ENCODE measurements at places on chromosomes 6 and 20.
A peak's percentile ranks its signal among the peaks of the same experiment; 100 is the strongest.

DNA sequence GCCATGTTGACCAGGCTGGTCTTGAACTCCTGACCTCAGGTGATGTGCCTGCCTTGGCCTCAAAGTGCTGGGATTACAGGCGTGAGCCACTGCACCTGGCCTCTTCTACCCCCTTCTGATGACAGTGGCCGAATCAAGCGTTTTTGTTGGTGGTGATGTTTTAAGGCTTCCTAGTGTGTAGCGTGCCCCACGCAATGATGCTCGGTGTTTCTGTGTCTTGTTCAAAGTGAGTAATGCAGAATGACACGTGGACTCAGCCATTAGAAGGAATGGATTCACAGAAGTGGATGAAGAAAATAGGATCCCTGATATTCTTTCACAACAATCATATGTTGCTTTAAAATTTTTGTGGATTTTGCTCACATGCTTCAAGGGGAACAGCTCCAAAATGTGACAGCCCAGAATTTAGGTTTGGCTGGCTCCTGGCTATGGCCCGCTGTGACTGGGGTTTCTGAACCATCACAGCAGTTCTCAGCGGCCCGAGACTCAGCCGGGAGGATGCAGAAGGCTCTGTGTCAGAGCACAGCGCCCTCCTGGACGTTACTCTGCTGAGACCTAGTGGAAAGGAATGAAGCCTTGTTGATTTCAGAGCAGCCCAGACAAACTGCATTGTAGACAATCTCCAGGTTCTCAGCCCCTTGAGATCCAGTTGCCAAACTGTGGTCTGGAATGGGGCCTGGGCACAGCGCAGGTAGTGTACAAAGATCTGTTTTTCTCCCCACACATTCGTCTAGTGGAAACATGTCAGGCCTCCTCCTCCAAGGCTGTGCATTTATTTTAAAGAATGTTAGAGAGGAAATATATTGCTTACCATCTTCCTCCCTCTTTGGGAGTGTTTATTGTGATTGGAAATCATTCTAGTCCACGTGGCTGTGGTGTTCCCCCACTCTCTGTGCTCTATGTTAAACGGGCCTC is 57.6 kb upstream of the TIAM2 start:
- H3K36me3 ChIP-seq, result no peaks in the 10 kb centered on the region
- H3K4me3 ChIP-seq, result no peak overlapping the region
- DNase-seq, result no peak
- no peaks in the 10 kb centered on the region for H3K27me3 ChIP-seq

- no peak overlapping the region for H3K4me3 ChIP-seq
- no peaks in the 10 kb centered on the region for H3K4me1 ChIP-seq
- no peak overlapping the region for H3K27ac ChIP-seq
- H3K27me3 ChIP-seq, result no peaks in the 10 kb centered on the region
- DNase-seq, result no peak
Observed at GRCh38 chr6:147861696-147862095, 353.2 kb downstream of the SAMD5 start.

GRCh38 chr6:25401711-25402110 is 122.5 kb downstream of the CARMIL1 start:
- peaks cover 10% of the 10 kb centered on the region for H3K27me3 ChIP-seq
- peaks cover 20% of the 10 kb centered on the region for H3K4me1 ChIP-seq
- no peak overlapping the region for H3K27ac ChIP-seq
- no peak overlapping the region for H3K4me3 ChIP-seq
- no peak for DNase-seq

DNA sequence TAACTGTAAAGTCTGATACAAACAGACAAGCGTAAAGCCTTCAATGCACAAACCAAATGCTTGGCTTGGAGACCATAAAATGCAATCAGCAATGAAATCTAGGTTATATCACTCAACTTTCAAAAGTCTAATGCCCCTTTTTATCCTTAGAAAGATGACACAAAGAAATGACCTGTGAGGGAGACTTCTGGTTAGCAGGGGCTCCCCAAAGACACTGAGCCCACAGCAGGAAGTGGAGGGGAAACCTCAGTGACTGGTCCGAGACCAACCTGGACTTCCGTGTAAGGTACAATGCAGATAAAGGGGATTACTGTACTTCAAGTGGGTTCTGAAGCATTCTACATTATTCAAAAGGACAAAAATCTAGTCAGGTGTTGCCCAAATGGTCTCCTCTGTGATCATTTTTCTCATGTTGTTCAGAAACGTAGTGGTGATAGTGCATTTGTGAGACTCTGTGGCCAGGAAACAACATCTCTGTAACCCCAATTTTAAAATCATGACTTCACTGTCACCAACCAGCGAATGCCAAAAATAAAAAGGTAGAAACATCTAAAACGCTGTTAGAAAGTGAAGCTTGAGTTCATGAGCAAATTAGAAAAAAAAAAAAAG is 88.2 kb downstream of the HIVEP2 start:
- DNase-seq, result peak; percentile 38
- H3K4me3 ChIP-seq, result no peak overlapping the region
- H3K36me3 ChIP-seq, result no peaks in the 10 kb centered on the region
- no peaks in the 10 kb centered on the region for H3K27me3 ChIP-seq

GRCh38 chr6:166553563-166554271 is 32.8 kb downstream of the RAMACL start:
- no peak overlapping the region for H3K27ac ChIP-seq
- no peak for DNase-seq
- no peaks in the 10 kb centered on the region for H3K36me3 ChIP-seq
- peaks cover 6% of the 10 kb centered on the region for H3K4me1 ChIP-seq
- H3K27me3 ChIP-seq, result no peaks in the 10 kb centered on the region

- H3K27me3 ChIP-seq, result peaks cover 10% of the 10 kb centered on the region
- H3K4me3 ChIP-seq, result no peak overlapping the region
- no peaks in the 10 kb centered on the region for H3K4me1 ChIP-seq
- H3K36me3 ChIP-seq, result no peaks in the 10 kb centered on the region
- H3K27ac ChIP-seq, result no peak overlapping the region
Observed at GRCh38 chr6:133761706-133762105, 127.2 kb upstream of the TCF21 start.

GRCh38 chr6:112401083-112401482 is 54.0 kb downstream of the RFPL4B start:
- H3K4me3 ChIP-seq, result no peak overlapping the region
- no peaks in the 10 kb centered on the region for H3K27me3 ChIP-seq
- no peak overlapping the region for H3K27ac ChIP-seq
- H3K4me1 ChIP-seq, result no peaks in the 10 kb centered on the region
- no peaks in the 10 kb centered on the region for H3K36me3 ChIP-seq
- DNase-seq, result no peak

DNA sequence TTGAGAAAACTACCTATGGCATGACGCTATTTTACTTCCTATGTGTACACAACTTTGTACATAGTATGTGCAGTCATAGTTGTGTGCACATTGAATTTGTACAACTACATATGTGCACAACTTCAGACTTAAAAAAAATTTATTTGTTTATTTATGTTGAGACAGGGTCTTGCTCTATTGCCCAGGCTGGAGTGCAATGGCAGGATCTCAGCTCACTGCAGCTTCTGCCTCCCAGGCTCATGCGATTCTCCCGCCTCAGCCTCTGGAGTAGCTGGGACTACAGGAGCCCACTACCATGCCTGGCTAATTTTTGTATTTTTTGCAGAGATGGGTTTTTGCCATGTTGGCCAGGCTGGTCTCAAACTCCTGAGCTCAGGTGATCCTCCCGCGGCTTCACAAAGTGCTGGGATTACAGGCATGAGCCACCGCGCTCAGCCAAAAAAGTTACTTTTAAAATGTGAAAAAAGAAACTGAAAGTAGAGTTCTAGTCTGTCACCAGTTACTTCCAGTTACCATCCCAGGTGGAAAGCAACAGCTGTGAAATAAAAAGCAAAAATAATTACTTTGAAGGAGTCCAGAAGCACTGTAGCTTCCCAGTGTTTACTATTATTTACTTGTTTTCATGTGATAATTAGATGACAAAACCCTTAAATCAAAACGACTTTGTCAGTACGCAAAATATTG is 1.7 kb upstream of the ZKSCAN8 start:
- DNase-seq, result no peak
- H3K36me3 ChIP-seq, result peaks cover 8% of the 10 kb centered on the region
- peaks cover 71% of the 10 kb centered on the region for H3K4me1 ChIP-seq
- H3K27me3 ChIP-seq, result no peaks in the 10 kb centered on the region

GRCh38 chr20:17653835-17654648 is 28.0 kb downstream of the RRBP1 start:
- no peak overlapping the region for H3K4me3 ChIP-seq
- no peaks in the 10 kb centered on the region for H3K27me3 ChIP-seq
- no peaks in the 10 kb centered on the region for H3K4me1 ChIP-seq
- H3K36me3 ChIP-seq, result peaks cover 53% of the 10 kb centered on the region
- H3K27ac ChIP-seq, result no peak overlapping the region
- DNase-seq, result no peak

DNA sequence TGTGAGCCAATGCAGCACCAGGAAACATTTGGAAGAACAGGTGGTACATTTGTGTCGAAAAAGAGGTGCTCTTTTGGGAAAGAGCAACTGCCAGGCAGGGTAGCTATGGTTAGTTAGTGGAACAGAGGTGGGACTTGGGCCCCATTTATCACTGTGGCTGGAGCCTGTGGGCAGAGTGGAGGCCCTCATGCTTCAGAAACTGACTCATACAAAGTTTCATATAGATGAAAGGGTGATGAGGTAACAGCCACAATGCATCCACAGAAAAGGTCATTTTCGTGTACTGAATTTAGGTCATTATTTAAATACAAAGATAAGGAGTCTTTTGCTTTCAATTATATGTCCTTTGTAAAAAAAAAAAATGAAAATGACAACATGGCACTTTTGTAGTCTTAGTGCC is 76.4 kb upstream of the HS3ST5 start:
- no peak overlapping the region for H3K4me3 ChIP-seq
- no peaks in the 10 kb centered on the region for H3K4me1 ChIP-seq
- H3K27ac ChIP-seq, result no peak overlapping the region
- H3K27me3 ChIP-seq, result no peaks in the 10 kb centered on the region
- DNase-seq, result no peak

- DNase-seq, result no peak
- peaks cover 85% of the 10 kb centered on the region for H3K36me3 ChIP-seq
- H3K27ac ChIP-seq, result no peak overlapping the region
- no peak overlapping the region for H3K4me3 ChIP-seq
- H3K27me3 ChIP-seq, result no peaks in the 10 kb centered on the region
Observed at GRCh38 chr6:3266170-3266569, 7.4 kb downstream of the PSMG4 start.

DNA sequence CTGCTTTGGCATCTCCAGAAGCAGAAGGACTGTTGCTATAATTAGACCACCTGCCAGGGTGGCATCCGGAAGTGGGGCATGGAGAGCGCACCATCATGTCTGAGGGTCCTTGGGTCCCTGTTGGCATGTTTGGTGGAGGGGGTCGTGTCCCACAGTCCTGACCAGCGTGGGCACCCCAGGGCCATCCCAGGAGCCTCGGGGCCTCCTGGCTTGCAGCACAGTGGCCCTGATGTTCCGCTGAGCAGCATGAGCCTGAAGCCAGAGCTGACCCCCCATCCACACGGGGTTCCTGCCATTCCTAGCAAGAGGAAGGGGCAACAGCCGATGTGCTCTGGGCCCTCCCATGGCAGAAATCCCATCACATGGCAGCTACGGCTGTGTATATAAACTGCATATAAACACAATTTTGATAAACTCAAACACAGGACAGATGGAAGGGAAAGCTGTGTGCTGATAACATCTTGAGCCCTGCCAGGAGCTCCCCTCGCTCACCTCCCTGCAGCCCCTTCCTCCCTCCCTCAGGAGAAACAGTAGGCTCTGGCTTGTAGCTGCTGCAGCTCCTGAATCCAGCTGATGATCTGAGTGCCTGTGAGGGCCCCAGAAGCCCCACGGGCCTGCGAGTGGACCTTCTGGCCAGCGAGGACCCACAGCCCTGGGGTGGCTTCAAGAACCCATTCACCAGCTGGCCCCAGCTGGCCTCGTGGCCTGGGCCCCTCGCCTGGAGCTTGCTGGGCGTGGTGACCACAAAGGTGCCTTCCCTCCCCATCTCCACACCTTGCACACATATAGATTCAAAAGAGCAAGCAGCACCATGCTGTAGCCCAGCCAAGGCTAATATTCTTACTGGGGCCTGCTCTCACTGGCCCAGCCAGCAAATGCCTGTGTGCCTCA is 321.6 kb downstream of the CDH4 start:
- H3K36me3 ChIP-seq, result no peaks in the 10 kb centered on the region
- peaks cover 12% of the 10 kb centered on the region for H3K27me3 ChIP-seq
- H3K27ac ChIP-seq, result no peak overlapping the region
- no peak for DNase-seq
- H3K4me3 ChIP-seq, result no peak overlapping the region
- H3K4me1 ChIP-seq, result no peaks in the 10 kb centered on the region

GRCh38 chr6:35776364-35777215 is at the start of gene CLPSL2:
Gene CLPSL2, plus strand, starts transcription at chr6:35776598. Its CDS starts 21 bp downstream, at chr6:35776619.
- no peak within 1 kb of the TSS for H3K4me3 ChIP-seq
- H3K27ac ChIP-seq, result no peak within 1 kb of the TSS
- H3K36me3 ChIP-seq, result no peaks in the 10 kb centered on the region
- DNase-seq, result no peak
- no peaks in the 10 kb centered on the region for H3K4me1 ChIP-seq
- H3K27me3 ChIP-seq, result peaks cover 18% of the 10 kb centered on the region

- DNase-seq, result no peak
- H3K4me1 ChIP-seq, result no peaks in the 10 kb centered on the region
- no peak overlapping the region for H3K27ac ChIP-seq
- no peaks in the 10 kb centered on the region for H3K27me3 ChIP-seq
- H3K36me3 ChIP-seq, result peaks cover 3% of the 10 kb centered on the region
- no peak overlapping the region for H3K4me3 ChIP-seq
Observed at GRCh38 chr6:34316431-34317171, 67.8 kb upstream of the SMIM29 start.

DNA sequence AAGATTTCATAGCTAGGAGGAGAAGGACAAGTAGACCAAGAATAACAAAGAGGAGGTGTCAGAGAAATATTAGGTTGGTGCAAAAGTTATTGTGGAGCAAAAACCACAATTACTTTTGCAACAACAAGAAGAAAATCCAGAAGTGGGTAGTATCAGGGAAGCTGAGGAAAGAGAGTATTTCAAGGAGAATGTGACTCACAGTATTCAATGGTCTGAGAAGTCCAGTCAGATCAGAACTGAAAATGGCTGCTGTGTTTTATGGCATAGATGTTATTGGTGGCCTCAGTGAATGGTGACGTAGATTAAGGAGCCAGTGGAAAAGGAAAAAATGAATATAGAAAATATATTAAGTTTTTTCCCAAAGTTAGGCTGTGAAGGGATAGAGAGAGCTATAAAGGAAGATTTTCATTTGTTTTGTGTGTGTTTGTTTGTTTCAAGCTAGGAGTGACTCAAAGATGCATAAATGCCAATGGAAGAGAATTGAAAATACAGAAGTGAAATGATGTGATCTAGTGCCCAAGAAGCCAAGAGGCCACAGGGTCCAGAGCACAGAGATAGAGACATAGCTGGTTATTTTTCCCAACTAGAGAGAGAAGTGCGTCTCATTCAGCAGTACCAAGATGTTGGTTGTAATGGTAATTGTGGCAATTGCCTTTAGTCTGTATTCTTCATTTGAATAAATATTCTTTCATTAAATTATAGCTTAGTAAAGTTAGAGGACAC is 112.8 kb downstream of the ADTRP start:
- no peak overlapping the region for H3K4me3 ChIP-seq
- no peak for DNase-seq
- H3K27me3 ChIP-seq, result no peaks in the 10 kb centered on the region
- no peaks in the 10 kb centered on the region for H3K36me3 ChIP-seq

All from DND-41 (cell line).